Effector memory CD4-positive, alpha-beta T cell (primary cell): ENCODE measurements at places on chromosomes 11 and 22.

DNA sequence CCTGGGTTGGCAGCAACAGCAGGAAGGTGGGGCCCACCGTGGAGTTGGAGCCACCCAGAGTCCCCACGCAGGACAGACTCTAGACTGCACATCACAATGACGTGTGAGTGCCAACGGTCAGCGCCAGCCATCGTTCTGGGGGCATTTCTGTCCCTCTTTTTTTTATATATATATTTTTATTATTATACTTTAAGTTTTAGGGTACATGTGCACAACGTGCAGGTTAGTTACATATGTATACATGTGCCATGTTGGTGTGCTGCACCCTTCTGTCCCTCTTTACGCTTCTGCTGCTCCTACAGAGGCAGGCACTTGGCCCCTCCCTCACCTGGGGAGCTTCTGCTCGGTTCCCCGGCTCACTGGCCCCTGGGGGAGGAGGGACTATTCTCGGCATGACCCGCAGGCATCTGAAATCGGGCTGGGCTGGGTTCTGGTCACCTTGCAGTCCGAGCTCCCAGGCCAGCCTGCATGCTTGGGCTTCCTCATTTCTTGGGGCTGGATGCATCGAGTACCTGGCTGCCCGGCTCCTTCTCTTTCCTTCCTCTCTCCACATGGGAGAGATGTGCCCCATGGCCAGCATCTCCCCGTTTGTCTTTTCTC, 787.4 kb downstream of the TBC1D22A start:
- no peak for DNase-seq

GRCh38 chr22:46861468-46862367, 99.3 kb downstream of the TBC1D22A start:
- DNase-seq, result no peak

DNA sequence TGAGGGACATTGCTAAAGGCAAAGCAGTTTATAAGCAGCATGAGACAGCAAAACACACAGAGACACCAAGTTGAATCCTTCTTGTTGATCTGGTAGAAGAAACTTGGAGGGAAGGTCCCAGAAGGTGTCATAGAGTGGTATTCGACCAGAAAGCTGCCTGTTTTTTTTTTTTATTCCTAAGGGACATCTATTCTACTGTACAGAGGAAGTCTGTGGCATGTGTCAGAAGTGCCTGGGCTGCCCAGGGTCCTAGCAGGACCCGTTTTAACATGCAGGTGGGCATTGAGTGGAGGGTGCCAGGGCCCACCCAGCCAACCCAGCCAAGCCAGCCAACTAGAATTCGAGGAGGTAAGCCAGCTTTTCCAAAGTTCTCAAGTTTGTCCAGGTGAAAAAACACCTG, 68.0 kb upstream of the ATXN10 start:
- DNase-seq, result no peak

DNA sequence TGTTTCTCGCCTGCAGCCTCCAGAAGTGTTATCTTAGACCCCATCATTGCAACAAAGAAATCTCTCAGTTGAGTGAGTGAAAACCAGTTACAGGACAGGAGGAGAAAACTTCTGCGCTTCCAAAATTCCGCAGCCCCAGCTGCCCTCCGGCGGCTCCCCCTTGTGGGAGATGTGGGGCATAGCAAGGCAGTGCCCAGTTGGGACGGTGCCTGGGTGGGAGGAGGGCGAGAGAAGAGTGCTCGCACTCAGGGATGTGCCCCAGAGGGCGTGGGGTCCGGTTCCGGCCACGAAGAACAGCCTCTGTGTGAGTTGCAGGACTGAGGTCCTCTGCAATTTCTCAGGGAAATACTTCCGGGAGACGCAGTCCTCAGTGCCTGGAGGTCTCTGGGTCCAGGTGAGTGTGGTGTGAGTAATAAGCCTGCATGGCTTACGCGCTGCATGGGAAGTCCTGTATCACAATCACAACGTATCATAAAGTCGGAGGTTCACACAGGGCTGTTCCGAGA, 87.0 kb upstream of the BLID start:
- no peak for DNase-seq

DNA sequence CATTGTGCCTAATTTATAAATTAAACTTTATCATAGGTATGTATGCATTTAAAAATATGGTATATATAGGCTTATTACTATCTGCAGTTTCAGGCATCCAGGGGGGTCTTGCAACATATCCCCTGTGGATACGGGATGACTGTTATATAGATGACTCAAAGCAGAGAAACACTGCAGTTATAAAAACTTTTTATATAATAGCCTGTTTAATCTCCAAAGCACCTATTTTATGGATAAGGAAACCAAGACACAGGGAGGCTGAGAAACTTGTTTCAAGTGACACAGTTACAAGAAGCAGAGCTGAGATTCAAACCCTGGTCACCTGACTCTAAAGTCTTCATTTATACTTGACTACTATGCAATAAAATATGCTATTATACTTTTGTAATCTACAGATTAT, 897.7 kb downstream of the KCNA4 start:
- DNase-seq, result no peak

DNA sequence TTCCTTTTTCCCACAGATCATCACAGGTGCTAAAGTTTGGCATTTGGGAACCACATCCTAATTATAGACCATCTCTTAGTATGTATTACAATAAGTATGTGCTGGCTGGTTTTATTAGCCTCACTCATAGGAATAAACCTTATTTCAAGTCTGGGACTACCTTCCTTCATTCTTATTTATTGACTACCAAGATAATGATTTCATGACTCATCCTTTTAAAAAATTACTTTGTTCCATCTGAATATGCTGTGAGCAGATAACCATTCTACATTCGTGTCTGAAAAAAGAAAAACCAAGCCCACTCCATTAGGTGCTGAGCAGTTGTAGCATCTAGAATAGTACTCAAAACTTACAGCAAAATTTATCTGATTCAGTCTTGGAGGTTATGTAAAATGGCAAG, 12.3 kb downstream of the TNRC6B start:
- no peak for DNase-seq

- no peak for DNase-seq
Observed at GRCh38 chr11:10973416-10973815, 115.6 kb upstream of the ZBED5 start.

DNA sequence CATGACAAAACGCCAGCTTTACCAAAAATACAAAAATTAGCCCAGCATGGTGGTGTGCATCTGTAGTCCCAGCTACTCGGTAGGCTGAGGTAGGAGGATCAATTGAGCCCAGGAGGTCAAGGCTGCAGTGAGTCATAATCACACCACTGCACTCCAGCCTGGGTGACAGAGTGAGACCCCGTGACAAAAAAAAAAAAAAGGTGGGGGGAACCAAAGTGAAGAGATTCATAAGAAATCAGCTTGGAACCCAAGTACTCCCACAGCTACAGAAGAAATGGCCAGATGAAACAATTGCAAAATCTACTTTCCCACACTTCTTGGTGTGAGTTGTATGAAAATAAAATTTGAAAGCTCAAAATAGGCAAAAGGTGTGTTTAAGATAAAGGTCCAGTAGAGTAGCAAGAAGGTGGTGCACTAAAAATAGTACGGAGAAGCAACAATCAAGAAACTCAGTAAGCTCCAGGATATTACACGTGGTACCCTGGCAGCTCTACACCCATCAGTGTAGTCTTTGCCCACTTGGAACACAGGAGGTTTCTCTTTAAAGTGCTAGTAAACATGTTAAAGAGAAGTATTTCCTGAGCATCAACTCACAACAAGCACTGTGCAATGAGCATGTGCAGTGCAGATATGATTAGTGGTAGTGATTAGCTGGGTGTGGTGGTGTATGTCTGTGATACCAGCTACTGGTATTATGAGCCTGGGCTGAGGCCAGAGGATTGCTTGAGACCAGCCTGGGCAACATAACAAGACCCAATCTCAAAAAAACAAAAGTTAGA, 5.3 kb downstream of the HARBI1 start:
- DNase-seq, result no peak

GRCh38 chr11:41498726-41499125, 39.3 kb upstream of the LRRC4C start:
- no peak for DNase-seq

GRCh38 chr11:117796872-117797529, at the start of gene DSCAML1:
TSS of gene DSCAML1 (minus strand) at chr11:117797216. CDS start at chr11:117797079, 137 bp downstream.
- DNase-seq, result no peak

- DNase-seq, result peak; percentile 14
Observed at GRCh38 chr22:37544955-37545702, 15.2 kb upstream of the CDC42EP1 start.

GRCh38 chr11:11979488-11980117, 28.8 kb downstream of the DKK3 start:
- DNase-seq, result no peak

DNA sequence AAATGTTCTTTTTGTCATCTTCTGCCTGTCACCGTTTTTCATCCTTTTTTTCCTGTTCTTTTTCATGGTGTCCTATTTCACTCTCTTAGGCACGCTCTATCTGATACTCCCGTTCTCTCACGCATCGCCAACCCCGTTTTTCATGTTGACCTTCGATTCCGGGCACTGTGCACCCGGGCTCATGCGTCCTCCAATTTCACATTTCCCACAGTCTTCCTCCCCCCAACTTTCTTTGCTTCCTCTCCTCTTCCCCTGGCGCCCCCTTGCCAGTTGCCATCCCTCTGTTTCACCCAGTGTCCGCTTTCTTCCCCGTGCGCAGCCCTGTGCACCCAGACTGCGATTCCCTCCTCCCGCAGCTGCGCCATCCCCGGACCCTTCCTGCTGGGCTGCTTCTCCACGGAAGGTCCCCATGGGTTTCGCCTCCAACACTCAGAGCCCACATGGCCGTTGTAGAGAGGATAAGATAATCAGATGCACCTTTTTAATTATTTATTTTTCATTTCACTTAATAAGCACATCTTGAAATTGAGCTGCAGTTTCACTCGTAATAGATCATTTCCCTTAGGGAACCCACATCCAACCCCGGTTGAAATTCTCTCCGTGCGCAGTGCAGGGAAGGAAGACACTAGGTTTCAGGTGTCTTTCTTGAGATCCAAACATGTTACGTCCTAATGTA, 791.1 kb downstream of the NTM start:
- DNase-seq, result no peak

GRCh38 chr22:47878460-47878859, 1116.0 kb downstream of the TBC1D22A start:
- DNase-seq, result no peak

DNA sequence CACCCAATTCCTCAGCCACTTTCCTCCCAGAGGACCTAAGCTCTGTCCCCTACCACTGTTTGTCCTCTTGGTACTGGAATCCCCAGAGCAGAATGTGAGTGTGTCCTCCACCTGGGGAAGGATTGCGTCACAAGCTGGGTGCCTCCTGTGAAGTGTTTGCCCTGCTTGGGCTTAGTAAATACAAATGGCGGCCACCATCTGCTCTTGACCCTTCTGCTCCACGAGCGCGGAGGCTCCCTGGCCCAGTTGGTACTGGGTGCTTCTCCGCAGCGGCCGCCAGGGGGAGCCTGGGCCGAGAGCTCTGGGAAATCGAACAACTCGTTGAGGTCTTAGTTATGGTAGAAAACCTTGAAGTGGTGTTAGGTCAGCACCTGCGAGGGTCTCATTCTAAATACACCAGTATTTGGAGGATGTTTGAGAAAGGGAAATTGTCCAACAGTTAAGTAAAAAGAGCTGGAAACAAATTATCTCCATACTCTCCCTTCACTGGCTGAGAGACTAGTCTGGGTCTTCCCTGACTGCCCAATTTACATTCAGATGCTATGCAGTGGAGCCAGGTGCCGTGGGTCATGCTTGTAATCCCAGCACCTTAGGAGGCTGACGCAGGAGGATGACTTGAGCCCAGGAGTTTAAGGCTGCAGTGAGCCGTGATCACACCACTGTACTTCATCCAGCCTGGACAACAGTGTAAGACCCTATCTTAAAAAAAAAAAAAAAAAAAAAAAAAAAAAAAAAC, 74.6 kb upstream of the TEAD1 start:
- no peak for DNase-seq

- DNase-seq, result peak; percentile 18
Observed at GRCh38 chr11:77046060-77046501, 11.9 kb downstream of the B3GNT6 start.

- DNase-seq, result no peak
Observed at GRCh38 chr22:24969560-24970301, 17.2 kb downstream of the KIAA1671 start.

- no peak for DNase-seq
Observed at GRCh38 chr11:111870522-111870885, 877 bp downstream of the ALG9 start.

- DNase-seq, result peak; percentile 48
Observed at GRCh38 chr22:42444077-42444904, 12.1 kb upstream of the NFAM1 start.

GRCh38 chr22:50189849-50190181, 4.1 kb downstream of the TRABD start:
- no peak for DNase-seq

DNA sequence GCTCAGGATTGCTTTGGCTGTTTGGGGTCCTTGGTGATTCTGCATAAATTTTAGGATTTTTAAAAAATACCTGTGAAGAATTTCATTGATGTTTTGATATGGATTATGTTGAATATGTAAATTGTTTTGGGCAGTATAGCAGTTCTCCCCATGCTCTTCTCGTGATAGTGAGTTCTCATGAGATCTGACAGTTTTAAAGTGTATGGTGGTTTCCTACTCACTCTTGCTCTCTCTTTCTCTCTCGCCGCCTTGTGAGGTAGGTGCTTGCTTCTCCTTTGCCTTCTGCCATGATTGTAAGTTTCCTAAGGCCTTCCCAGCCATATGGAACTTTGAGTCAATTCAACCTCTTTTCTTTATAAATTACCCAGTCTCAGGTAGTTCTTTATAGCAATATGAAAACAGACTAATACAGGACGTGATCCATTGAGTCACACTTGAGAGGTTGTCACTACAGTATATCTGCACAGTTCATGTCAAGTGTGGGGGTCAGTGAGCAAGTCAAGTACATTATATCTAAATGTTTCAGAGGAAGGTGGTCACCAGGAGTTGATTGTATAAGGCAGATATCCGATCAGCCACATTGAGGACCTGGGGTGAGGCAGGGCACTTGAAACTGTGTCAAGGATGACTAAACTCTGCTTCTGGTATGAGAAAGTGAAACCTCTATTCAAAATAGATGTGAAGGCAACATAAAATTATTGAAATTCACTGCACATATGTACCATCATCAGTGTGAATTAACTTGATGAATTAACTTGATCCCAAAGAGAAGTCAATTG, 70.7 kb upstream of the CCDC179 start:
- no peak for DNase-seq
